ENCODE measurements at places on chromosomes 6 and 20.
A peak's percentile ranks its signal among the peaks of the same experiment; 100 is the strongest.

DNA sequence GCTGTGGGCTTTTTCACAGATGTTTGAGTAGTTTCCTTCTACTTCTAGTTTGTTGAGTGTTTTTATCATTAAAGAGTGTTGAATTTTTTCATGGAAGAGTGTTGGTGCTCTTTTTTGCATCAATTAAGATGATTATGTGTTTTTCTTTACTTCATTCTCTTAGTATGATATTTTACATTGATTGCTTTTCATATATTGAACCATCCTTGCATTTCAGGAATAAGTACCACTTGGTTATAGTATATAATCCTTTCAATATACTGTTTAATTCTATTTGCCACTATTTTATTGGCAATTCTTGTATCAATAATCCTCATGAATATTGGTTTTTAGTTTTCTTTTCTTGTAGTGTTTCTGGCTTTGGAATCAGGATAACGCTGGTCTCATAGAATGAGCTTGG lies 113.7 kb upstream of the PRDM1 start:
- no peak for DNase-seq

DNA sequence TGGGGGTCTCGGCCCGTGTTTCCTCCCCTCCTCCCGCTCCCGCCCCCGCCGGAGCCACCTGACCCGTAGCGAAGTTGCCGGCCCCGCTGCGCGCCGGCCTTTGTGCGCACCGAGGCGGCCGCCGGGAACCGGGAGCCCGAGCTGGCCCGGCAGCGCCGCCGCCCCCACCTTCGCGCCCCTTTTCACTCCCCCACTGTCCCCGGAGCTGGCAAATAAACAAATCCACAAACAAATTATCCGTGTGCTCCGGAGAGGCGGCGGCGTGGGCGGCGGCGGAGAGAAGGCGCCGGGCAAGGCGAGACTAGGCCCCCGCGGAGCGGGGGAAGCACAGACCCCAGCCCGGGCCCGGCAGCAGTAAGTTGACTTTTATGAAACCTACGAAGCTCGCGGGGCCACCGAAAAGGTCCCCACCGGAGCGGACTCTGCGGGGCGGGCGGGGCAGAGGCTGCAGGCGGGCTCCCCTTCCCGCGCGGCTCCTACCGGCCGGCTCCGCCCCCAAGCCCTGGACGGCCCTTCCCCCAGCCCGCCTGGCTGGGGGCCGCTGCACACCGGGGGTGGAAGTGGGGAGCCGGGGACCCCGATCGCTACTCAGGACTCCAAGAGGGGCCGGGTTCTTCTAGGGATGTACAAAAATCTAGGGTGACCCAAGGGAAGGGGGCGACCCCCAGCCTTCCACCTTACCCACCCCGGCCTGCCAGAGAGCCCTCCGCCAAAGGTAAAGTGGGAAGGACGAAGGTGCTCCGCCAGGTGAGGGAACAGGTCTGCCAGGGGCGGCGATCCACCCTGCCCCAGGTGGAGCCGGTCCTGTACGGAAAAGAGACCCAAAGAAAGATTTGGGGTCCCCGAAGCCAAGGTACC lies 40.7 kb downstream of the YTHDF1 start:
- DNase-seq = no peak

DNA sequence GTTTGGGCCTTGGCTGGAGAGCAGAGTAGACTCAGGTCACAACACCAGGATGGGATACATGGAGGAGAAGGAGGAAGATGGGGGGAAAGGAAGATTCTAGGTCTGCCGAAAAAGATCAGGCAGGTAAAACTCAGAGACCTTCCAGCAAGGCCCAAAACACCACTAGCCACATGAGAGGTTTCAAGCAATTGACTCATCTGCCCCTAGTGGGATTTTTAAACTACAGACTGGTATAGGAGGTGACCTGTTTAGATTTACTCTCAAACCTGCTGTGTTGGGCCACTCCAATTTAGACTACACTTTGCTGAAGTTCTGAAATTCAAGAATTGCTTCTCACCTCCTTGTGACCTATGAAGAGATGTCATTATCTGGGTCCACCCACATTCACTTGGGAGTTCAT lies 236.9 kb upstream of the SASH1 start:
- DNase-seq = no peak

DNA sequence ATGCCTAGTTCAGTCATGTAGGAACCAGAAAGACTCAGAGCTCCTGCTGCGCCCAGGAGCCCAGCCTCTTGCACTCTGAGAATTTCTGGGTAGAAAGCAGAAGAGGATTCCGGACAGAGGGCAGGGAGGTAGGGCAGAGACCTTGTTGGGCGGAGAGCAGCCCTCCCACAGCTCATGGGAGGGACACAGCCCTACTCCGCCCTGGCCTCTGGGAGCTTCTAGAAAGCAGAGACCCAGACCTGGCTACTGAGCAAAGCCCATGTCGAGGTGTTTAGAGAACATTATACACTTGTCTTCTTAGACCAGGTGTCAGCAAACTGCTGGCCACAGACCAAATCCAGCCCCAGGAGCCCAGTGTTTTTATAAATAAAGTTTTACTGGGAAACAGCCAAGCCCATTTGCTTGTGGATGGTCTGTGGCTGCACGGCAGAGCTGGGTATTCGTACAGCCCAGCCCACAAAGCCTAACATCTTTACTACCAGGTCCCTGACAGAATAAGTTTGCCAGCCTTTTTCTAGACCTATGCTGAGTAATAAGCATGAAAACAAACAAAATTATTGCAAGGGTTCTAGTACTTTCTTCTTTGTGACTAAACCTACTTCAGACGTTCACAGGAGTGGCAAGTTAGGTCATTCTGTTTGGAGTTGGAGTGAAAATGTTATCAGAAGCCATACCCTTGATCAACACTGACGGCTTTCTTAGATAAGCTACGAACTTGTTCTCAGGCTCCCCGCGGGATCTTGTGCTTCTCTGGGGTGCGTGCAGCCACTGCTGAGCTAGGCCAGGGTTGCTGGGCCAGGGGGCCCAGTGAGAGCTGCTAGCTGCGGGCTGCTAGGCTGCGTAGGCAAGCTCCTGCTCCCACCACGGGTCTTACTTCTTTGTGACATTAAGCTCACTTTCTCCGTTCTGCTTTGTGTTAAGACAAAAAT lies 235.1 kb upstream of the FOXQ1 start:
- DNase-seq = no peak

GRCh38 chr6:55937261-55937947 lies 62.0 kb upstream of the BMP5 start:
- no peak for DNase-seq

DNA sequence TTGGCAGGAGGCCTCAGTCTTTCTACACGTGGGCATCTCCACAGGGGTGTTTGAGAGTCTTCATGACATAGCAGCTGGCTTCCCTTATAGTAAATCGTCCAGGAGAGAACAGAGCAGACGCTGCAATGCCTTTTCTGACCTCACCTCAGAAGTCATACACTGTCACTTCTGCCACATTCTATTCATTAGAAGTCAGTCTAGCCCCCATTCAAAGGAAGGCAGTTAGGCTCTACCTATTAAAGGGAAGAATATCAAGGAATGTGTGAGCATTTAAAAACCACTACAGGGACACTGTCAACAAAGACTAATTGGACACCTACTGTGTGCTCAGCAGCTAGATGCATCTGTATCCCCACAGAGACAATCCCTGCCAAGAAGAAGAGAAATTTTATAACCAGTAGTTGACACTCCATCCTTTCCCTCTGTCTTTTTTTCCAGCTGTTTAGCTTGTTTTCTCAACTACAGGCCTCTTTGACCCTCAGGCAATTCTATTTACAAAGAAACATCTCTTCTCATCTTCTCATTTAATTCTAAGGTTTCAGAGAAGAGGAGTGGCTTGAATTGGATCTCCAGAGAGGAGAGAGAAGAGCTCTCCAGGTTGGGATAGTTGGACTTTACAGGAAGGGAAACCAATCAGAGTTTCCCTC lies 18.6 kb downstream of the ARMC12 start:
- DNase-seq = no peak

DNA sequence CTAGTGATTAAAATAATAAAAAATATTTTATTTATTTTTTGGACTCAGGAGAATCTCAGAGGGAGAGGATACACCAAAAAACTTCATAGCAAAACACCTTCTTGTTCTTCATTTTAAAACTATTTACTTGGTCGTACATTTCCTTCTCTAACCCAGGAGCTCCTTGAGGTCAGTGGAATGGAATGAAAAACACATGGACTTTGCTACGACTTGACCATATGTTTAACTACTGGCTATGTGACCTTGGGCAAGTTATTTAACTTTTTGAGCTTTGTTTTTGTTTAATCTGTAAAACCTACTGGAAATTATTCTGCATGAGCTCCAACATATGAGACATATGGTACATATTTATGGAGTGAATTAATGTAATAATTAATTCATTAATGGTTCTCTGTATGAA lies 1005.5 kb upstream of the CITED2 start:
- DNase-seq = peak; percentile 64

GRCh38 chr20:45826381-45827019 lies 612 bp downstream of the TNNC2 start:
- DNase-seq = peak; percentile 38

DNA sequence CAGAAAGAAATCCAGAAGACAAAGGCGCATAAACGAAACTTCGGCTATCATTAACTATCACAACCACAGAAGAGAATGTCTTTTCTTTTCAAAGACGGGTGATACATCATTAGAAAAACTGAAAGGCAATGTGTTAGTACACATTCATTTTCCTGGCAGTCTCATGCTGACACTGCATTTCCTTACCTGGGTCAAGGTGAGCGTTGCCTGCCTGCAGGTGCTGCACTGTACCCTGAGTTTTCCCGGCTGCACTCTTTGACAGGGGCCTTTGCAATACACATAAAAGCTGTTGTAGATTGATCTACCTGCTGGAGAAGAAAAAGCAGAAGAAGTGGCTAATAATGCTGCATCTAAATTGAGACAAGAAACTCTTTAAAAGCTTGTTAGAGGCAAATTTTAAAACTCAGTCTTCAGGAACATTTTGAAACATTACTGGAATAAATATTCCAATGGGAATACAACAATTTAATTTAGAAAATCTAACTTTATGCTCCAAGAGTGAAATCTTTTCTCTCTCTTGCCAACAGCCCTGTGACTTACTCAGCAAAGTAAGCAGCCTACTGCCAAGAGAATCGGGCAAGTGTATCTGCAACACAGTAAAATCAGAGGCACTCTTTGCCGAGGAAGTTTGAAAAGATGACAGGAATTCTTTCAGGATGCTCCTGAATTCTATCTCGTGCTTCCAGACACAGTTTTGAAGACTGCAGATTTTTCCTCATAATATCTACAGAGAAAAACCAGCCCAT lies 526.4 kb downstream of the PRKN start:
- DNase-seq = no peak

DNA sequence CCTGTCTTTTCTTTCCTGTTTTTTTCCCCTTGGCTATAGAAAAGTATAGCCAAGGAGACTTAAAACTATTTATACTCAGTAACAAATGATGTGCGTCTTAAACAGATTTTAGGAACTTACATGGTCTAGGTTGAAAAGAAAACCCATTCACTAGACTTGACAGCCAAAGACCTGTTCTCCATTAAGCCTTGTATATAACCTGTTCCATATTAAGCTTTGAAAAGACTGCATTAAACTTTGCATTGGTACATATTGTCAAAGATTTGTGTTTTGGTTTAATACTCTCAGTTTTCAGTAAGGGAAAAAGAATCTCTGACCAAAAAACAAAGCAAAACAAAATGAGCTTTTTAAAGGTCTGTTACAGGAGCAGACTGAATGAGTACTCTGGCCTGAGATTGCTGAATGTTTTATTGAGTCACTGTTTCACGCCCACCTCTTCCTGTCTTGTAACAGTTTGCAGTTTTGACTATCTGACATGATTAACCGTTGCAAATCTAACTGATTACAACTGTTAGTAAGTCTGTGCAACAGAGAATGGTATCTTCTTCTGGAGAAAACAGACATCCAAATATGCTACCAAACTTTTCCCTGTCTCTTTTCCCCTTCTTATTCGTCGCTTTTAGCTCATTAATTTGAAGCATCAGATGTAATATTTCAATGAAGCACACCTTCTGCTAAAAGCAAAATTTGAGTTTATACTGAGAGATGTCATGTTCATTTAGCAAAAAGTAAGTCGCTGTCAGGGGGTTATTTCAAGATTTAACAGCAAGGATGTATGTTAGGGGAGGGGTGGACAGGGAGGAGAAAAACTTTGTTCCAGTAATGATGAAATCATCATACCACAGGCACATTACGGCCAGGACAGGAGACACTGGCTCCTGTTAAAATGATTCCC lies 59.1 kb upstream of the SUPT3H start:
- DNase-seq = peak; percentile 77

DNA sequence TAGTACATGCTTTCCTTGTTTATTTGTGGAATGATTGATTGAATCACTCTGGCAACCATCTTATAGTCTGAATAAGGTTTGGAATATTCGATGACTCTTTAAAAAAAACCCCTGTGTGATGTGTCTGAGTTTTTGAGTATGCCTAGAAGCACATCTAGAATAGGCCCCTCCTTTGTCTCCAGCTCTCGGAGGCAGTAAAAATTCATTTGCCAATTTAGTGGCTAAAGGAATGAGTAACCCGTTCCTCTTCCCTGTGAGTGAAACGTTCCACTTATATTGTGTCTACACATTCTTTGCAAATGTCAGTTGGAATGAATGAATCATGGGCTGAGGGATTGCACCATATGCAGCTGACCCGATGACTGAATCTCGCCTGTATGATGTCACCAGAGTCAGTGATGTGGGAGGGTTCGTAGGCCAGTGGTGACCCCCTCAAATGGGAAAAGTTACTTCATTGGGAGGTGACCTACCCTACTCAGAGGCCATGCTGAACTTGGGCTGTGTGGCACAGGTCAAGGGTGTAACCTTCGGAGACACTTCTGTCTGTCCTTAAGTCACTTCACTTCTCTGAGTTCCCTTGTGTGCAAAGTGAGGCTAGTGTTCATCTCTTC lies 21.6 kb downstream of the MOCS3 start:
- DNase-seq = peak; percentile 99
